ENCODE measurements at places on chromosomes 3 and 15.

- no peak for DNase-seq
Measured at GRCh38 chr3:143187111-143187510, 67.5 kb downstream of the CHST2 start.

GRCh38 chr3:64238971-64239667 is 13.9 kb upstream of the PRICKLE2 start:
- DNase-seq: no peak

DNA sequence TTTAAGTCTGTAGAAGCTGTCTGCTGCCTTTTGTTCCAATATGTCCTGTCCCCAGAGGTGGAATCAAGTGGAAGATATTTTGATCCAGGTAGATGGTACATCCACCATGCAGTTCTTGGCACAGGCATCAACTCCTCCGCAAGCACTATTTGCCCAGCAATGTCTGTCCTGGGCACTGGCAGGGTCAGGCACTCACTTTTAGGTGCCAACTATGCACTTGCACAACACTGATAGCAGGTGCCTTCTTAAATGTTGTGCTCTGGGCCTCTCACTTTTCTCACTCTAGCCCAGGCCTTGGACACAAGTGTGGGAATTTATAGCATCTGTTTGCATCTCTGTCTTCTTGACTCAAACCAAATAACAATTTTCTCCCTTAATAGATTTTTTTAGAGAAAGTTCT is 140.5 kb upstream of the UBE2E2 start:
- DNase-seq: no peak

- DNase-seq: peak; percentile 68
Measured at GRCh38 chr15:52790169-52790708, at the start of gene ONECUT1. TSS of gene ONECUT1 (minus strand) at chr15:52790336. CDS start at chr15:52789884, 452 bp downstream.

GRCh38 chr15:22780267-22780666 is 6.2 kb upstream of the NIPA1 start:
- no peak for DNase-seq

DNA sequence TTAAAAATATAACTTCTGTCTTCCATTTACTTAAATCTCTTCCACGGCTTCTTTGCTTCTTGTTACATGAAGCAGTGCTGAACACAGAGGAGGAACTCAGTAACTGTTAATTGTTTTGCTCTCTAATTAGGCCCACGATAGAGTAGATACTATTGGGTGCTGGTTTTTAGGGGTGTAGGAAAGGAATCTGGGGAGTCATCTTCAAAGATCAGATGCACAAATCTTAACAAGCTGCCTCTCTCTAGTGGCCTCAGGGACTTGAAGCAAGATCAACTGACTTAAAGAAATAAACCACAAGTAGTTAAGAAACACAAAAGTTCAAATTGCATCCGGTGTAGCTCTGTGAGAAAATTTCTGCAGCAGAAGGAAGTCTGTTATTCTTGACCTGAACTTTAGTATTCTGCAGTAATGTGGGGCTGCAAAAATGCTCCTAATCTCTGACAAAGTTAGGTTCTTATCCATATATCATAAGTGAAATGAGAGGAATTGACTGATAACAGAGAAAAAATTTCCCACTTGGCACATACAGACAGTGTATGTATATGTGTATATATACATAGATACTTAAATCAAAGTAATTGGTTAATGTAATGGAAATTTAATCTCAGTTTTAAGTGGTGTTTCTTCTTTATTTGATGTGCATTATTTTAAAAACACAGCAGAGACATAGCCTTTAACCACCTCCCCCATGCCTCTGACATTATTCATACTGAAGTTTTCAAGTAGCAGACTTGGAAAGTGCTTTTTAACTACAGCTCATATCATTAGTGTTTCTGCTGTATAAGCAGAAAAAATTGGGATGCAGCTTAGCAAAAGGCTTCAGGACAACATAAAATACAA is 51.8 kb downstream of the CHST2 start:
- DNase-seq: peak; percentile 87

- peak; percentile 76 for DNase-seq
Measured at GRCh38 chr15:88878720-88879184, 16.6 kb downstream of the HAPLN3 start.

GRCh38 chr15:27937851-27938250 is 161.3 kb downstream of the OCA2 start:
- DNase-seq: no peak

GRCh38 chr3:16147220-16147994 is 27.1 kb upstream of the GALNT15 start:
- DNase-seq: no peak

DNA sequence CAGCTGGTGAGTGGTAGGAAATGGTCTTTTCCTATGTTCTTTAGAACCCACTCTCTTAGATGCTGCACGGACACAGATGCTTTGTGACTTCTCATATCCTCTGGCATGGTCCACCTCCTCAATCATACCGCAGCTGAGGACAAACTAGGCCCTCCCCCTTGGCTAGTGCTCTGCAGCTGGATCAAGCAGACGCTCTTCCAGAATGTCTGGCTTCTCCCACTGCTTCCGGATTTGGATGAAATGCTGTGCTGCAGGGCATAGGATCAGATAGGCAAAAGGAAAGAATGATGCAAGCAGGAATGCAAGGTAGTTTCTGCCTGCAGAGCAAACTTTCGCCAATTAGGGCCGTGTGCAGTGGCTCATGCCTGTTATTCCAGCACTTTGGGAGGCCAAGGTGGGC is 75.7 kb upstream of the SLC4A7 start:
- DNase-seq: peak; percentile 19

GRCh38 chr3:38165722-38166387 is 518 bp downstream of the OXSR1 start:
- DNase-seq: no peak

DNA sequence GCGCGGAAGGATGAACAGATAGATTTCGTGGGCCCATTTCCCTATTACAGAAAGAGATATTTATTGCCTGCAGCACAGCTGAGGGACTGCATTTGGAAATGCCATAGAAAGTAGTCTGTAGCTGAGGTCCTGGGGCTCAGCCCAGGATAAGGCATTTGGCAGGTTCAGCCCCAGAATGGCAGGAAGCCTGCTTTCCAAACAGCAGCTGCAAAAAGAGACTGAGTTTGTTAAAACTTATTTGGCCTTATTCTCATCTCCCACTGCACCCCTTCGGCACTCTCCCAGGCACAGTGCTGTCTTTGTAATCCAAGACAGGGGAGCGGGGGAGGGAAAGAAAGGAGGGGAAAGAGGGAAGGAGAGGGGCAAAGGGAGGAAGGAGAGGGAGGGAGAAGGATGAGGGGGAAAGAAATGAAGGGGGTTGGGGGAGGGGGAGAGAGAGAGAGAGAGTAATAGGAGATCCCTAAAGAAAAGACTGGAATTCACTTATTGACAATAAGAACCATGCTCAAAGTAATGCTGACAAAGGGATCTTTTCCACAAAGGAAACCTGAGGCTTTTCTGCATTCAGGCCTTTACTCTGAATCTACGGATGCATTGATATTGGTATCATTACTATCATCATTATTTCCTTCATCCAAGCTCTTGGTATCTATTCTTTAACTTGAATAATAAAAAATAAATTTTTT is 94.0 kb upstream of the LRRN1 start:
- DNase-seq: no peak

GRCh38 chr3:16789344-16790120 is 95.2 kb upstream of the PLCL2 start:
- DNase-seq: no peak

DNA sequence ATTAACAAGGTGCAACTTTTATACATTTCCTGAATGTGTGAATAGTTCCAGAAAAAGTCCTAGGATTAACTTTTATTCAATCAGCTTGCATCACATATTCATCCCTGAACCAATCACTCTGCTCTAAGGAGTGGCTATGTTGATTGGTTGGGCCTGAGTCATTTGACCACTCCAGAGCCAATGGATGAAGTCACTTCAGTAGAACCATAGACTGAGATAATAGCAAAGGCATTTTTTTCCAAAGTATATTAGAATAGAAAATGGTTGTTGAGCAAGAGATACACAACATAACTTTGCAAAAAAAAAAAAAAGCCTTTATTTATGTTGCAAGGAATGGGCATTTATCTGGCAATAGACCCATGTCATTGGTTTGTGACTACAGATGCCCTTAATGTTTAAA is 55.5 kb upstream of the AGTR1 start:
- no peak for DNase-seq

GRCh38 chr15:96735632-96736240 is 405.2 kb downstream of the NR2F2 start:
- no peak for DNase-seq

All from SK-MEL-5 (cell line).